ENCODE measurements at places on chromosomes 2 and 18.

- no peak for DNase-seq
Measured at GRCh38 chr2:8884812-8885211, 47.4 kb upstream of the KIDINS220 start.

GRCh38 chr18:62827397-62827796 is 112.1 kb downstream of the PHLPP1 start:
- DNase-seq, result no peak

- no peak for DNase-seq
Measured at GRCh38 chr2:196591004-196591403, 48.5 kb upstream of the CCDC150 start.

DNA sequence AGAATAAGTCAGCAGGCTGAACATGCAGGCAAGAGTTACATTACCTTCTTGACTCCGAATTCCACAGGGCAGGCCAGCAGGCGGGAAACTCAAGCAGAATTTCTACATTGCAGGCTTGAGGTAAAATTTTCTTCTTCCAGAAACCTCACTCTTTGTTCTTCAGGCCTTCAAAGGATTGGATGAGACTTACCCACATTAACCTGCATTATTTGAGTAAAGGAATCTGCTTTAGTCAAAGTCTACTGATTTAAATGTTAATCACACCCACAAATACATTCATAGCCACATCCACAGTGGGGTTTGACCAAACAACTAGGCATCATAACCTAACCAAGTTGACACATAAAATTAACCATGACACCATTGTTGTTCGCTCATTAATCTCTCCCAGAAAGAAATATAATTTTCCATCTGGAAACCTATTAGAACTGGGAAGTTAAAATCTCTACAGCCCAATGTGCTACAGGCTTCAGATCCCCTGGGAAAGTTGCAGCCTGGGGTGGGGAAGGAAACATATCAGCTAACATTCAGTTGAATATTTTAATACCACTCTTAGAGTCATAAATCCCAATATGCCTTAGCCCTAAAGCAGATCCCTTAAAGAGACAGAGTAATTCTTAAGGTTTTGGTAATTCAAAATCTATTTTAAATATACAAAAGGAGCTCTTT is 468.2 kb upstream of the TNP1 start:
- DNase-seq, result no peak

DNA sequence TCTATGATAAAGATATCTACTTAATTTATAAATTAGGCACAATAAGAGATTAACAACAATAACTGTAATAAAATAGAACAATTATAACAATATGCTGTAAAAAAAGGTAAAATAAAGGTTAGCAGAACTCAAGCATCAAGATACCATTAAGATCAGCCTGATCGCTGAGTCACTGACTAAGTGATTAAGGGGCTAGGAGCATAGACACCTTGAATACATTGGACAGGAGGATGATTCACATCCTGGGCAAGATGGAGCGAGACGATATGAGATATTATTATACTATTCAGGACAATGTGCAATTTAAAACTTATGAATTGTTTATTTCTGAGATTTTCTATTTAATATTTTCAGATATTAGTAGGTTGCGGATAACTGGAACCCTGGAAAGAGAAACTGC is 1277.8 kb upstream of the ZEB2 start:
- no peak for DNase-seq

DNA sequence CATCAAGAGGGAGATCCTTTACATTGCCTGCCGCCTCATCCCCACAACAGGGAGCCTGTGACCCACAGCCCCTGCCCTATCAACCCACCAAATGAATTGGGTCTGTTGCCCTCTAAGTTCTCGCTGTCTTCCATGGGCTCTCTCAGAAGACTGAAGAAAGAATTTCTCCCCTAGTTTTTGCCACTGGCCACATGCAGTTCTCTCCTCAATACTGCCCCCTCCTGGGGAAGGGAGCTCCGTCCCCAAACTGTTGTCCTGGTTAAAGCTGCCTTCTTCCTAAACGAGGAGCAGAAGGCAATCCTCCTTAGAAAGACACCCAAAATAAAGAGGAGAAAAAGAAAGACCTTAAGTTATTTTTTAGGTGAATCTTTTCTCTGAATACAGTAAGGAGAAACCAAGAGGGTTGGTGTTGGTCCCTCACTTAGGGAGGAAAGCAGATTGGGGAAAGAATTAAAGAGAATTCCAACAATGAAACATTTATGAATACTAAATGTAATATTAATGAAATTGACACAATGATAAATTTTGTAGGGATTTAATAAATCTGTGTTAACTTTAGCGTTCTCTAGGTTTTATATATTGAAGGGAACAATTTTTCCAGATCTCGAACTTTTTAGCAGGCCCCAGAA is 31.1 kb upstream of the SATB2 start:
- no peak for DNase-seq

- no peak for DNase-seq
Measured at GRCh38 chr18:78994977-78995582, 15.5 kb downstream of the SALL3 start.

DNA sequence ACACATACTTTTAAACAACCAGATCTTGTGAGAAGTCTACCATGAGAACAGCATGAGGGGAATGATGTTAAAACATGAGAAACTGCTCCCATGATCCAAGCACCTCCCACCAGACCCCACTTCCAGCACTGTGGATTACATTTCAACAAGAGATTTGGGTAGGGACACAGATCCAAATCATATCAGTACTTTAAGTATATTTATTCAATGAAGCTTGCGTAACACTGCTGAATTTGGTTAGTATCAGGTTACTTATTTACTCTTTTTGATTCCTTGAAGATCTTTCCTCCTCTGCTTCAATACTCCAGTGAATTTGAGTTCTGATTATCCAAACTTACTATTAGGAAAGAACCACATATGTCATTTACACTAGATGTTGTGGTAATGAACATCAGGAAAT is 418.6 kb downstream of the PIK3C3 start:
- DNase-seq, result no peak

- DNase-seq, result no peak
Measured at GRCh38 chr18:67305466-67305865, 211.1 kb downstream of the DSEL start.

- DNase-seq, result no peak
Measured at GRCh38 chr2:62486439-62486765, 19.6 kb downstream of the TMEM17 start.

GRCh38 chr2:181104512-181105115 is 124.2 kb downstream of the UBE2E3 start:
- no peak for DNase-seq

Measured in activated CD8-positive, alpha-beta memory T cell treated with anti-CD3 and anti-CD28 coated beads for 4 hours (primary cell).